ENCODE measurements at places on chromosomes 1 and 21. TPM values are rescaled to one million over a fixed set of nuclear protein-coding genes. Genes with fewer than 3 reads are reported as not detected.

AMPD1 gene
- 0.17 TPM for total RNA-seq

TCP10L gene
- 0.43 TPM for total RNA-seq

PPIAL4G gene
- total RNA-seq: 0.42 TPM

CLDN8 gene
- not detected for total RNA-seq

ZBTB8B gene
- total RNA-seq: not detected

CCDC28B gene
- total RNA-seq: 24.6 TPM

RYR2 gene
- 0.02 TPM for total RNA-seq

KDF1 gene
- total RNA-seq: 1.1 TPM

CCDC181 gene
- total RNA-seq: not detected

OR2T33 gene
- not detected for total RNA-seq

FLAD1 gene
- 45.5 TPM for total RNA-seq

S100B gene
- total RNA-seq: not detected

GRCh38 chr1:45365051-45365450 is 24.8 kb upstream of the MUTYH start:
- no peak for DNase-seq

DNA sequence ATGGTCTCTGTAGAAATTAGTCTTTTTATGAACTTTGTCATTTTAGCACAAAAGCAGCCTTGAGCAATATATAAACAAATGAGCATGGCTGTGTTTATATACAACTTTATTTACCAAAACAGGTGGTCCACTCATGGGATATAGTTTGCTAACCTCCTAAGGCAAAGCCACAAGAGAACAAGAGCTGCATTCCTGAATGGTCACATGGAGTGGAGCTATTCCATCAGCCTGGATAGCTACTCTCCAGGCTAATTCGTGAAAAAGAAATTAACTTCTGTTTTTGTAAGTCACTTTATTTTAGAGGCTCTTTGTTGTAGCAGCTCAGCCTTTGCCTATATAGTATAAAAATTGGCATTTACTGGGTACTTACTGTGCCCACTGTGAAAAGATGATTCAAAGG is 163.3 kb upstream of the FAM78B start:
- DNase-seq: no peak

DNA sequence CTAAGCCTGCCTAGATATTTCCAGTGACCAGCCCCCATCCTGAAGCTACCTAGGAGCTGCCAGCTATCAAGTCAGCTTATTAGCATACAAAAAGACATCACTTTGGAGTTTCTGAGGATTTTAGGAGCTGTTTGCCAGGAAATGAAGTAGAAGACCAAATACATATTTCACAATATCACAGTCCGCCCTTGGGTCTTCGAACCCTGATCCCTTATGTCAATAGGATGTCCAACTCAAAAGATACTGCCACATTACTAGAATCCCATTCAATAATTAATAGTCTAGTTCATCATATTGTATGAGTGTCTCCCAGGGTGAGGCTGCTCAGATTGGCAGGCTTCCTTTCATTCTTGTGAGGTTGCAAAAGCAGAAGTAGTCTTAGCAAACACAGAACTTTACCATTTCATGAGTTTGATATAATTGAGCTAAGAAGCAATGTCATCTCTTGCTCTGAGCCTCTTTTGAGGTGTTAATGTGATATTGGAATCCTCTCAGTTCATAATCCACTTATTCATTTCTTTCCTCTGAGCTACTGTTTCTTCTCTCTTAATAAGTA is 13.6 kb downstream of the IPO9 start:
- no peak for DNase-seq

DNA sequence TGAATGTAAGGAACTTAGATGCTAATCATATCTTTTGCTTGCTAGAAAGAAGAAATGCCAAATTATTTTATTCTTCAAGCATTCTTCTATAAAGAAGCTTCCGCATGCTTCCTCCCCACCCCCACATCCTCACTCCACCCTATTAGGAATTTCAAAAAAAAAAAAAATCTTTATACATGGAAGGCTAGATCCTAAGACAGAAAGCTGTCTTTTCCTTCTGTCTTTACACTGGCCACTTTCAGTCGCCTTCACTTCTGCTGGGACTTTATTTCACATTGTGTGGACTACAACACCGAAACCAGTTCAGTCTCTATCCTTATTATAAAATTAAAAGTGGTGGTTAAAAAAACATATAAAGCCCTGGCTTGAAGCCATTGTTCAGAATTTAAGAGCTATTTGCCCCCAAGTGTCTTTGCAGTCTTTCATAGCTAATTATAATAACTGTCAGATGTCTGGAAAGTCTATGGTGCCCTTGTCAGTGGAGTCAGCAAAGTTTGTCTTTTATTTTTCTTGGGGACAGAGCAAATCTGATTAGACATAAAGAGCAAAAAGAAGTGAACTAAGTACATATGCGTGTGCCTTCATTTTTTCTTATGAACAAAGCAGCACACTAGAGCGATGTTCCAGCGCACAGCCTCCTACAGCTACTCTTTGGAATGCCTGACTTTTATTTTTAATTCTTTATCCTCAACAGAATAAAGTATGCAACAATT is 297.7 kb downstream of the PTPRC start:
- no peak for DNase-seq

- no peak for DNase-seq
Observed at GRCh38 chr1:31102501-31102950, 37.0 kb upstream of the PUM1 start.

GRCh38 chr1:151728151-151729054 is 7.1 kb downstream of the RIIAD1 start:
- DNase-seq: no peak

- DNase-seq: no peak
Observed at GRCh38 chr1:42047508-42047880, 105.7 kb upstream of the GUCA2B start.

DNA sequence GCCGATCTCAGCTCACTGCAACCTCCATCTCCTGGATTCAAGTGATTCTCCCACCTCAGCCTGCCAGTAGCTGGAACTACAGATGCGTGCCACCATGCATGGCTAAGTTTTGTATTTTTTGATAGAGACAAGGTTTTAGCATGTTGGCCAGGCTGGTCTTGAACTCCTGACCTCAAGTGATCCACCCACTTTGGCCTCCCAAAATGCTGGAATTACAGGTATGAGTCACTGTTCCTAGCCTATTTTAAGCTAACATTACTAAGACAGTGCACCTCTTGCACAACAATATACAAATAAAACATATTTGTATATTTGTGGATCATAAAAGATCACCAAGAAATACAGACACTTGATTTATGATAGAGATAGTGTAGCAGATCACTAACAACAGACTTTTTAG is 139.1 kb downstream of the DUSP10 start:
- DNase-seq: no peak

DNA sequence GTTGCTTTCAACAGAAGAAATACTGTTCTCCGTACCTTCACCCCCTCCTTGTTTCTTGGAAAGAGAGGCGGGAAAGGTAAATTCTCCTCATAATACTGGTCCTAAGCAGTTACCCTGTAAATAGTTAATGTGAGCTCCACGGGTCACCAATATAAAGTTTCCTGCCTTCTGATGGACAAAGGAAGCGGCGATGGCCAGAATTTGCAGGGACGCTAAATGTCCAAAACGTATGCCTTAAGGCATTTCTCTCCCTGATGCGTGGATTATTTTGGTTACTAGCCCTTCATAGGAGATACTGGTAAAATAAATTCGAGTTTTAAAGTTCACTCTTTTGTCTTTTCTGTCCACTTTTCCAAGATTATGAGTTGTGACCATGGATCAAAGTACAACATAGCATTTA is 898 bp upstream of the PTGS2 start:
- no peak for DNase-seq

- no peak for DNase-seq
Observed at GRCh38 chr1:36175137-36176095, 19.5 kb downstream of the MAP7D1 start.

GRCh38 chr1:151325231-151325630 is 2.0 kb downstream of the PI4KB start:
- DNase-seq: no peak

- DNase-seq: no peak
Observed at GRCh38 chr1:210681158-210681557, 352.5 kb downstream of the HHAT start.

DNA sequence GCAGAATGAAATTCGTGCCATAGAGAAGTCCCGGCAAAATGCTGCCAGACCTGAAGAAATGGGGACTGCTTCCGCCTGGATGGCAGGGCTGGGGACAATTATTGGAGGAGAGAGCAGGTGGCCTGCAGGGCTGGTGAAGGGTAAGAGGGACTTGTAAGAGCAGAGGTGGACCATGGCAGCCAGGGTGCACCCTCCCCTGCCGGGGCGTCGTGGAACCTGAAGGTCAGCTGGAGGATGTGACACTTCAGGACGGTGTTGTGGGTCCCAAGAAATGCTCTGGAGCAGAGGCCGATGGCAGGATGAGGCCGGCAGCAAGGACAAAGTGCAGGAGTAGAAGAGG is 40.3 kb downstream of the RIPK4 start:
- no peak for DNase-seq
